Activated CD8-positive, alpha-beta memory T cell treated with anti-CD3 and anti-CD28 coated beads, Interleukin-2, amount 10 ng/mL, durations not matched to agents 7 days and 5 days (primary cell): ENCODE measurements at places on chromosomes 7 and 10. TPM values are rescaled to one million over a fixed set of nuclear protein-coding genes. Genes with fewer than 3 reads are reported as not detected.

DNA sequence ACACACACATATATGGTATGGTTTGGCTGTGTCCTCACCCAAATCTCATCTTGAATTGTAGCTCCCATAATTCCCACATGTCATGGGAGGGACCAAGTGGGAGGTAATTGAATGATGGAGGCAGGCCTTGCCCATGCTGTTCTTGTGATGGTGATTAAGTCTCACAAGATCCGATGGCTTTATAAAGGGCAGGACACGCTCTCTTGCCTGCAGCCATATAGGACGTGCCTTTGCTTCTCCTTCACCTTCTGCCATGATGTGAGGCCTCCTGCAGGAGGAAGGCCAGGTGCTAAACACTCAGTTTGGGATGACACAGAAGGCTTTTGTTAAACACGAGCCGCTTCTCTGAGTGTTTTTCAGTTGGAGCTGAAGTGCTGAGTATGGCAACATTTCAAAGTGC lies 205.3 kb upstream of the KLF6 start:
- no peak for DNase-seq

GRCh38 chr10:35992107-35992506 lies 350.0 kb upstream of the FZD8 start:
- no peak for DNase-seq

DNA sequence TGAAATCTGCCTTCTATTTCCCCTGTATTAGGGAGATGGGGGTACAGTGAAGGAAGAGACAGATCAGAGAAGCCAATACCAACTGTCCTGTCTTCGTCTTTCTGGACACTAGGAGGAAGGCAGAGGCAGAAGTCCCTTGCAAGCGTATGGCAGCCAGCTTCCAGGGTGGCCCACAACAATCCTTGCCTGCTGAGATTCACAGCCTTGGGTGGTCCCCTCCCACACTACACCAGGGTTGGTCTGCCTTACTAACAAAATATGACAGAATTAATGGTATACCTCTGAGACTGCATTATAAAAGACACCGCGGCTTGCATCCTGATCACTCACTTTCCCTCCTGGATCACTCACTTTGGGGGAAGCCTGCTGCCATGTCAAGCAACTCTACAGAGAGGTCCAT lies 90.4 kb downstream of the IDE start:
- DNase-seq: no peak

- no peak for DNase-seq
Observed at GRCh38 chr10:77377034-77377433, 260.6 kb downstream of the KCNMA1 start.

GRCh38 chr7:123754271-123754871 lies 5.6 kb upstream of the WASL start:
- no peak for DNase-seq

DNA sequence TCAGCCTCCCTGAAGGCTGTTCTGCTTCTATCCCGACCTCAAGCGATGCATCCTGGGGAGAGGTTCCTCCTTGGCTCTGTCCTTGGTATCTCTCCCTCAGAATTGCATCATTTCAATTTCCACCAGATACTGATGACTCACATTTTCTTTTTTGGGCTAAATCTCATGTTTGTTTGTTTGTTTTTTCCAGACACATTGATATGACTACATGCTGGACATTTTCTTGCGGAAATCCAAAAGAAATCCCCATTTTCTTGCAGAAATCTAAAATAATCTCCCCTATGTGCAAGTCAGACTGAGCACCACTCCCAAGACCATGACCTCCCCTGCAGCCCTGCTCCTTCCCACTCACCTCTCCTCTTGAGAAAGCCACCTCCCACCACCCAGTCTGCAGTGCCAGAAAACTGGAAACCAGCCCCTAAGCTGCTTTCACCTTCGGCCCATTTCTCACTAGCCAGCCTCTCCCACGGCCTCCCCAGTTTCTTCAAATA lies 260.2 kb upstream of the PRKCQ start:
- no peak for DNase-seq

GRCh38 chr7:30750683-30751650 lies 968 bp upstream of the INMT start:
- DNase-seq: no peak

DNA sequence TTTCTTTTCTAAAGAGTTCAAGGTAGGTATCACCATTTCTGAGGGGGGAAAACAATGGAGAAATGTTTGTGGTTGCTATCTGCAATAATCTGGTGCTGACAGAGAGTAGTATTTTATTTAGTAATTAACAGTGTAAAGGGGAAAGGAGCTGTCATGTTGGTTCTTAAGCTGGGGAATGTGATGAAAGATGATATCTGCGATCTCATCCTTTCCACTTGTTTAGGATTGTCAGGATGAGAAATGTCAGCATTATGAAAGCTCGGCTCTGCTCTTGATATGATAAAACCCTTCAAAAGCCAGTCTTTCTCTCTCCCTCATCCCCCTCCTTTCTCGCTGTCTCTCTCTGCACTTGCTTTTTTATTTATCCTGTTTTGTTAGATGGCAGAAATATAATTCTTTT lies 106.1 kb downstream of the POU6F2 start:
- no peak for DNase-seq

GRCh38 chr10:34495938-34496337 lies 319.2 kb downstream of the PARD3 start:
- DNase-seq: no peak

DNA sequence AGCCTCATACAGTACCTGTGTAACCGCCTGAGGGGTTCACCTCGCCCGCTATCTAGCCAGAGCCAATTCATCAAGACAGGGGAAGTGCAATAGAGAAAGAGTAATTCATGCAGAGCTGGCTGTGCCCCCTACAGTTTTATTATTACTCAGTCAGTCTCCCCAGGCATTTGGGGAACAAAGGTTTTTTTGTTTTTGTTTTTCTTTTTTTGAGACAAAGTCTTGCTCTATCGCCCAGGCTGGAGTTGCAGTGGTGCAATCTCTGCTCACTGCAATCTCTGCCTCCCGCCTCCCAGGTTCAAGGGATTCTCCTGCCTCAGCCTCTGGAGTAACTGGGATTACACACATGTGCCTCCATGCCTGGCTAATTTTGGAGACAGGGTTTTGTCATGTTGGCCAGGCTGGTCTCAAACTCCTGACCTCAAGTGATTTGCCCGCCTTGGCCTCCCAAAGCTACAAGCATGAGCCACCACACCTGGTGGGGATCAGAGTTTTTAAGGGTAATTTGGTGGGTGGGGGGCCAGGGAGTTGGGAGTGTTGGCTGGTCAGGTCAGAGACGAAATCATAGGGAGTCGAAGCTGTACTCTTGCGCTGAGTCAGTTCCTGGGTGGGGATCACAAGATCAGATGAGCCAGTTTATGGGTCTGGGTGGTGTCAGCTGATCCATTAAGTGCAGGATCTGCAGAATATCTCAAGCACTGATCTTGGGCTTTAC lies 116.5 kb downstream of the MARCHF5 start:
- no peak for DNase-seq

- DNase-seq: no peak
Observed at GRCh38 chr10:132880128-132880981, 62.0 kb downstream of the CFAP46 start.

DNA sequence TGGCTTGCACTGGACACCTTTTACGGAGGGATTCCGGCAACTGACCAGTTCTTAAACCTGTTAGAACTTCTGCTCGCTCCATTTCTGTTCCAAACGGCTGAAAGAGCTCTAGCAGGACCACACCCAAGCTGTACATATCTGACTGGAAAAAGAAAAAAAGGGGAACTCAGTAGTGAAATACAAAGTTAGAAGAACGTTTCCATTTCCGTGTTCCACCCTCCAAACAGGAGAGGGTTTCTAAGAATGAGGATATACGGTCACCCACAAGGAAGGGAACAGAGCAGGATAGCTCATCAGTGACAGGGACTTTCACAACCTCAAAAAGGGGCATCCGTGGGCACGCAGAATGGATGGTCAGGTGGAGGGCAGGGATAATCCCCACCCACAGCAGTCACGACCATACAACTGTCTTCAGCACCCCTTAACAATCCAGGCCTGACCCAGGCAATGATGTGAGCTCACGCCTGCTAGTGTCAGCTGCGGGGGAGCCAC lies 4.3 kb upstream of the ANKRD61 start:
- no peak for DNase-seq

- DNase-seq: no peak
Observed at GRCh38 chr7:46764100-46764936, 817.6 kb downstream of the TNS3 start.

- DNase-seq: no peak
Observed at GRCh38 chr7:31003721-31004120, 40.0 kb downstream of the GHRHR start.

DNA sequence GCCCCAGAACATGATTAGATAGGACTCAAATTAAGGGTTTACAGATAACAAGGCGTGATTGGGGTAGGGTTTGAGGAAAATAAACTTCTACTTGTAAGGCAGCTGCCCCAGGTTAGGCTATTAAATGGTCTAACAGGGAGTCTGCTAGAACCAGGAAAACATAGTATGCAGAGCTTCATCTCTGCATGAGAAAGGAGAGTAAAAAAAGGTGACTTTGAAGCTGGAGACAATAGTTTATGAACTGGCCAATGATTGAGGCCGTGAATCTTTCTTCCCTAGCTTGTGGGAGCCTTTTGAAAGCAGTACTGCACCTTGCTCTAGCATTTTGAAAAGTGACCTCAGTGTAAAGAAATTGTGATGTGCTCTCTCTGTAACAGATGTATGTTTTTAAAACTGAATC lies 48.5 kb upstream of the STARD3NL start:
- no peak for DNase-seq

Gene DYDC2
- total RNA-seq: not detected

Gene TRIM50
- total RNA-seq: not detected

Gene CNPY1
- total RNA-seq: not detected

Gene HMX2
- total RNA-seq: not detected

Gene CPA4
- not detected for total RNA-seq

Gene NEUROG3
- total RNA-seq: not detected

Gene CHST12
- 103 TPM for total RNA-seq
